ENCODE measurements at places on chromosomes 16 and 17.

DNA sequence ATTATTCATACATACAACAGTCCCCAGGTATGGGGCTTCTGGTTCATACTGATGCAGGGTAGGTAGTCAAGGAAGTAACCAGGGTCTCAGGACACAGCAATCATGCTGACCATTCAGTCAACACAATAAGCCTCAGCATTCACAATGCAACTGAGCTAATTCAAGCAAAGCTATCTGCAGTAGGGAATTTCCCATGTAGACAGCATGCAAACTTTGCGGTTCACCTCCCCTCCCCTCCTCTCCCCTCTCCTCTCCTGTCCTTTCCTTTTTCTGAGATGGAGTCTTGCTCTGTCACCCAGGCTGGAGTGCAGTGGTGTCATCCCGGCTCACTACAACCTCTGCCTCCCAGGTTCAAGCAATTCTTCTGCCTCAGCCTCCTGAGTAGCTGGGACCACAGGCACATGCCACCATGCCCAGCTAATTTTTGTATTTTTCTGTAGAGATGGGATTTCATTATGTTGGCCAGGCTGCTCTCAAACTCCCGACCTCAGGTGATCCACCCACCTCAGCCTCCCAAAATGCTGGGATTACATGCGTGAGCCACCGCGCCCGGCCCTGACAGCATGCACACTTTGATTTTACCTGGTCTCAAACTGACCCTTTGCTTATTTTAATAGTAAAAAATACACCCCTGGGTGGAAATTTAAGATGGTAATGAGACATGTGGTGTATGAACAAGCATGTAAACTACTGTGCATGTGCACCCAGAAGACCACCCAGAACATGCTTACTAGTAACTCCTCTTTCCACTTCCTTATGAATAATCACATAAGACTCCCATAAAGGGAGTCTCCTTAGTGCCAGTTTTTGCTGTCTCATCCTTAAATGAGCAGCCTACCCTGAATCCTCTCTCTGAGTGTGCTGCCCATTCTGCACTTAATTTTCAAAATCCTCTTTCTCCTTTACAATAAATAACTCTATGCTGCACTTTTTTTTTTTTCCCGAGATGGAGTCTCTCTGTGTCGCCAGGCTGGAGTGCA is 9.3 kb upstream of the RNF135 start:
- DNase-seq = no peak

DNA sequence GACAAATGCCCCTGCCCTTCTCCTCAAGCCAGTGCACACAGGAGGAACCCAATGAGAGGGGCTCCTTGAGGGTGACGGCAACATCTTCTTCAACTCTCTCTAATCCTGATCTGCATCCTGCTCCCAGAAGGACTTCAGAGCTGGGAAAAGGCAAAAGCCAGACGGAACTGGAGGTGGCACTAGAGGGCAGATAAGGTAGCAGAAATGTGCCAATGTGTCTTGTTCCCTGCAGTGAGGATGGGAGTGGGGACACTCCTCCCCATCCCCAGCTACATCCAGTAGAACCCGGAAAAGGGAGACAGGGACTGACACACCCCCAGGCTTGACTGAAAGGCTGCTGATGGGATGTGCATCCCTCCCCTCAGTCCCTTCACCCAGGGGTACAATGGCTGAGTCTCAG is 28.5 kb downstream of the SRCIN1 start:
- DNase-seq = no peak

- no peak for DNase-seq
Measured at GRCh38 chr16:35414139-35414538, 1954.7 kb downstream of the TP53TG3F start.

GRCh38 chr17:35149941-35150340 is 2.3 kb downstream of the UNC45B start:
- no peak for DNase-seq

DNA sequence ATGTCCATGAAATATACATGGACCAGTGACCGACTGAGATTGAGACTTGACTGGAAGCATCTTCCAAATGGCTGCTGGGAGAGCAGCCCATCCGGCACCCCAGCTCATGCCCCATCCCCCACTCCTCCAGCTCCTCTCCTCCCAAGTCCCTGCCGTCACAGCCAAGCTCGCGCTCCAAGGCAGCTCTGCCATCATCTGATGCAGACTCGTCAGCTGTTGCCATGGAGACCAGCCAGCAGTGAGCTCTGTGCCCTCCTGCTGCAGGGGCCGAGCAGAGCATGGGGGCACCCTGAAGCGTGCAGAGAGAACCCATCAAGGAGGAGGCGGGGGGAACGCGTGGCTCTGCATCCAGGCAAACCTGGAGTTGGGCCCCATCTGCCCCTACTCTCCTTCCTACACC is 74.5 kb upstream of the TNRC6C start:
- no peak for DNase-seq
